ENCODE measurements at places on chromosomes 1 and 21. TPM values are rescaled to one million over a fixed set of nuclear protein-coding genes. Genes with fewer than 3 reads are reported as not detected.

The CELA3A gene
- total RNA-seq, result 2.0 TPM

The CAP1 gene
- 409 TPM for total RNA-seq

The PLA2G2F gene
- not detected for total RNA-seq

The CYP4A22 gene
- not detected for total RNA-seq

DNA sequence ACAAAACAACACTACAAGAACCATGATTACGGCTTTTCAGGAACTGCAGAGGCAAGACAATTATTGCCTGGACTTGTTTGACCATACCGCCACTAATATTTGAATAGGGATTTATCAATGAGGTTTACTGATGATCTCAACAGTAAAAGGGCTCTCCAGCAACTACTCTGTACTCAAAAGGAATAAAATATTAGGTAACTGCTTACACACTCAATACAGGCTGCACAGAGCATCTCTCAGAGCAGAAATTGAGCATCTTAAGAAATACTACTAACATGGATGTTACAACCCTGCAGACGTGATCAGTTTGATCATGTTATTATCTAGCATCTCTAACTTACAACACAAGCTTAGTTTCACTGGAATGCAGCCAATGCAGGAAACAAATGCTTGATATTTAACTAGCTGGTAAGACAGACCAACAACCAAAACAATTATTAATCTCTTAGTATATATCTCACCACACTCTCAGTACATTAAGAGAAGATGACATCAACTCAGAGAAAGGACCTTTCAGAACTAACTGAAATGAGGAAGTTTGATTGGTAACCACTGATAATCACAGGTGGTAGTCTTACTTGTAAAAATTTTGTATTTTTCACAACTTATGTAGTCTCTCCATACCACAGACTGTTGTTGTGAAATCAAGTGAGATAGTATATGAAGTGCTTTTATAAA, 52.2 kb downstream of the PUM1 start:
- peaks cover 33% of the 10 kb centered on the region for H3K4me1 ChIP-seq
- no peaks in the 10 kb centered on the region for H3K27me3 ChIP-seq
- H3K36me3 ChIP-seq, result no peaks in the 10 kb centered on the region
- H3K4me3 ChIP-seq, result no peak overlapping the region

GRCh38 chr1:62784509-62785365, 805 bp downstream of the ATG4C start:
- H3K4me3 ChIP-seq, result peak overlapping the region; percentile 79
- peak overlapping the region; percentile 89 for H3K27ac ChIP-seq
- no peaks in the 10 kb centered on the region for H3K27me3 ChIP-seq
- H3K36me3 ChIP-seq, result no peaks in the 10 kb centered on the region

DNA sequence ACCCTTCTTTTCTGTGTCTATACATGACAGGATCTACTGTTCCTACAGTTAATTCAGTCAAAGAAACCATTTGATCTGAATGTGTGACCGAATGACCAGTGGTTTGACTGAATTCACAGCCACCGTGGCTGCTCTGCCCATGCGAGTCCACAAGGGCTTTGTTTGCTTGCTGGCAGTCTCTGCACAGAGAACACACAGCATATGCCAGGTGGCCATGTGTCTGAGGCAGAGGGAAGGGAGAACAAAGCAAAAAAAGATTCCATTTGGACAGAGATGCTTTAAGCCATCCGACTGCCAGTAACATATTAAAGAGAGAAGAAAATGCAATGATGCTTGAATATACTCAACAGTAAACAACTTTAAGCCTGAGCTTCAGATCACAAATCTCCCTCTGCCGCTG, 737.8 kb upstream of the CXADR start:
- no peak overlapping the region for H3K4me3 ChIP-seq
- DNase-seq, result no peak
- no peaks in the 10 kb centered on the region for H3K27me3 ChIP-seq
- H3K27ac ChIP-seq, result no peak overlapping the region
- no peaks in the 10 kb centered on the region for H3K36me3 ChIP-seq

DNA sequence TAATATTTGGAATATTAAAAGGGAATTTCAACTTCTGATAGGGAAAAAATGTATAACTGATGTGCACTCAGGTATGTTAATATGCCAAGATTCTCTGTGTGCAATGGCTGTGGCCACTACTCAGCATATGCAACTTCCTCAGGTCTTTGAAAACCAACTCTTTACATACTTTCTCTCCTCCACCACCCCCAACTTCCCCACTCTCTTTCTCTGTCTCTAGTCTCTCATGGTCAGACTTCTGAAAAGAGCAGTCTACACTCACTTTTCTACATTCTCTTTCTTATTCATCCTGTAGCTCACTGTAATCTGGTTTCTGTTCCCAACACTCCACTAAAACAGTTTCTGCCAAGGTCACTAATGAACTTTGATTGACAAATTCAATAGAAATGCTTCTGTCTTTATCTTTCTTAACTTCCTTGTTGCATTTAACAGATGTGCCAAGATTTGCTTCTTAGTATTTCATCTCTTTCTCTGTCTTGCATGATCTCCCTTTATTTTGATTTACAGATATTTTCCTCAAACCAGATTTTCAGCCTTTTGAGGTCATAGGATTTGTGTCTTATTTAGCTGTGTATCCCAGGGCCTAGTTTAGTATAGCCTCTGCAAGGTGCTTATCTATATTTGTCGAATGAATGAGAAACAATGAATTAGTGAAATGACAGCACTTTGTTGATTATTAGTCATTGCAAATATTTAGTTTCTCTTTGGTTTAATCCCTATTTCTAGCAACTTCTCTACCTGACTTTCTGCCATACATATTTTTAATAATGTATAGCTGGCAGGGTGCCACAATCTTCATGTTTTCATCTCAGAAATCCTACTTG, 168.9 kb downstream of the LMO4 start:
- no peaks in the 10 kb centered on the region for H3K36me3 ChIP-seq
- H3K4me3 ChIP-seq, result no peak overlapping the region
- H3K27me3 ChIP-seq, result no peaks in the 10 kb centered on the region
- no peak for DNase-seq
- H3K4me1 ChIP-seq, result no peaks in the 10 kb centered on the region
- H3K27ac ChIP-seq, result no peak overlapping the region

- no peaks in the 10 kb centered on the region for H3K4me1 ChIP-seq
- H3K27ac ChIP-seq, result no peak overlapping the region
- H3K27me3 ChIP-seq, result no peaks in the 10 kb centered on the region
- no peak overlapping the region for H3K4me3 ChIP-seq
Measured at GRCh38 chr1:200907611-200908097, 13.0 kb downstream of the INAVA start.

GRCh38 chr1:176694713-176695112, 231.7 kb downstream of the PAPPA2 start:
- H3K36me3 ChIP-seq, result no peaks in the 10 kb centered on the region
- no peak overlapping the region for H3K27ac ChIP-seq
- no peak overlapping the region for H3K4me3 ChIP-seq
- H3K4me1 ChIP-seq, result peaks cover 16% of the 10 kb centered on the region
- no peaks in the 10 kb centered on the region for H3K27me3 ChIP-seq
- no peak for DNase-seq

DNA sequence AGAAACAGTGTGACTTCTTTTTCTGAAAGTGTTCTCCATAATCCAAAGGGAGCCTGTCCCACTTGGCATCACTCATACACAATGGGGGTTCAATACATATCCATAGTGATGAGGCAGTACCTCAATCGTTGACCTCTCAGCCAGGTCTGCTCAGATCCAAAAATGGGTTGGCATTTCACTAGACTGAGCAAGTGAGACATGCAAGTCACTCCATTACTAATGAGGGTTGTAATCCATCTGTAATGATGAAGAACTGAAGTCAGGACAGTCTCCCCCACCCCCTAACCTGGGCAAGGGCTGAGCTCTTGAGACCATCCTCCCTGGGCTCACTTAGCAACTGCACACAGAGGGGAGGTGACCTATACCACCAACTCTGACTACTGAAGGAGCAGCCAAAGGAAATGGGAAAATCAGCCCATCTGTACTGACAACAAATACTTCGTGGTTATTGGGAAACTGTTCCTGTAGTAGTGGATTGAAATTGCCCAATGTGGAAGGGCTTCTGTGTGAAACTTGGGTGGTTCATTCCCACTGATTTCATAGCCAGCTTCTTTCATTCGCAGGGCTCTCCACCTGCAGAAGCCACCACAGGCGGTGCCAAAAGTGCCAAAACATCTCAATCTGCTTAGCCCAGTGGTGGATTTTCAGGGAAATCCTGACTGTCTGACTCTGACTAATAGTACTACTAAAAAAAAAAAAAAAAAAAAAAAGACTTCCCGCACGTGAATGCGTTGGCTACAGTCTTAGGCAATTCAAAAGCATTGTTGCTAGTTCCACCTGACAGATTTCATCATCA, 5.0 kb downstream of the NGF start:
- H3K4me3 ChIP-seq, result peak overlapping the region; percentile 24
- H3K36me3 ChIP-seq, result no peaks in the 10 kb centered on the region
- H3K4me1 ChIP-seq, result peaks cover 78% of the 10 kb centered on the region
- H3K27ac ChIP-seq, result peak overlapping the region; percentile 72

- no peaks in the 10 kb centered on the region for H3K36me3 ChIP-seq
- H3K27me3 ChIP-seq, result no peaks in the 10 kb centered on the region
- DNase-seq, result no peak
- no peak overlapping the region for H3K4me3 ChIP-seq
- peaks cover 3% of the 10 kb centered on the region for H3K4me1 ChIP-seq
Measured at GRCh38 chr1:8790987-8791386, 26.5 kb downstream of the RERE start.

Data from thoracic aorta (tissue), 2 donors.